ENCODE measurements at places on chromosomes 3 and 15.
A peak's percentile ranks its signal among the peaks of the same experiment; 100 is the strongest.

GRCh38 chr3:110343945-110344344 is 727.7 kb upstream of the NECTIN3 start:
- no peak for DNase-seq

GRCh38 chr15:92797168-92798052 is 102.7 kb upstream of the CHD2 start:
- DNase-seq: peak; percentile 87

DNA sequence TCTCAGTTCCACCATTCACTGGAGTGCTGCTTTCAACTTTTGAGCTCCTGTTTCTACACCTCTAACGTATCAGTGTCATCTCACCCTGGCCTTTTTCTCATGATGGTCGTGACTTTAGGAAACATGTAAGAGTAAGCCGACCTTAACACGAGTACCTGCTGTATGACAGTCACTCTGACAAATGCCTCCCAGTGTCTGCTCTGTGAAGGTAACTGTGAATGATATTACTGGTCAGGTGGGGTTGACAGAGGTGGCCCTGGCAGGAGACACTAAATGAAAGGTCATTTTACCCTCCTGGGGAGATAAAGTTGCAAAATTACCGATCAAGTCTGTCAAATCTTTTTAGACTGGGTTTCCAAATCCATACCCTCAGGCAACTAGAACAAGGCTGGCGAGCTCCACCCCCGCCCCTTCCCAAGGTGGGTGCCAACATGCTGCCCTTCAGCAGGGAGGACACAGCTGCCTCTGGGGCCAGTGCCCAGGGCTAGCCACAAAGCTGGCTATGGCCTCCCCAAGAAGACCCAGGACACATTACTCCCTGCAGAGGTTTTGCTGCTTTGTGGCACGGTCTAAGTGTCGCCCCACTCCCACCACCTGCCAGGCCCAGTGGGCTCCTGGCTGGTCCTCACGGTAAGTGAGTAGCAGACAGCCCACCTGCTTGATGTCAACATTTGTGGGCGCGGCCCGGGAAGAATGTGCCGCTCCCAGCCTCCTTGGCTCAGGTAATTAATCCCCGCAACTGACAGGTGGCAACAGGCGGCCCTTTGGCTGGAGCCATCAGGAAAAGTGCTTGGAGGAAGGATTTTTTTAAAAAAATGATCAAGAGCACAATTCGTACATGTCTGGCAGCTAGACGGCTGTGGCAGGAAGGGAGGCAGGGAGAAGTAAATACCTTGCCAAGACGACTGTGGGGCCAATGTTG is 211.8 kb downstream of the TP63 start:
- no peak for DNase-seq

GRCh38 chr3:55875113-55875512 is 388.0 kb upstream of the WNT5A start:
- no peak for DNase-seq

DNA sequence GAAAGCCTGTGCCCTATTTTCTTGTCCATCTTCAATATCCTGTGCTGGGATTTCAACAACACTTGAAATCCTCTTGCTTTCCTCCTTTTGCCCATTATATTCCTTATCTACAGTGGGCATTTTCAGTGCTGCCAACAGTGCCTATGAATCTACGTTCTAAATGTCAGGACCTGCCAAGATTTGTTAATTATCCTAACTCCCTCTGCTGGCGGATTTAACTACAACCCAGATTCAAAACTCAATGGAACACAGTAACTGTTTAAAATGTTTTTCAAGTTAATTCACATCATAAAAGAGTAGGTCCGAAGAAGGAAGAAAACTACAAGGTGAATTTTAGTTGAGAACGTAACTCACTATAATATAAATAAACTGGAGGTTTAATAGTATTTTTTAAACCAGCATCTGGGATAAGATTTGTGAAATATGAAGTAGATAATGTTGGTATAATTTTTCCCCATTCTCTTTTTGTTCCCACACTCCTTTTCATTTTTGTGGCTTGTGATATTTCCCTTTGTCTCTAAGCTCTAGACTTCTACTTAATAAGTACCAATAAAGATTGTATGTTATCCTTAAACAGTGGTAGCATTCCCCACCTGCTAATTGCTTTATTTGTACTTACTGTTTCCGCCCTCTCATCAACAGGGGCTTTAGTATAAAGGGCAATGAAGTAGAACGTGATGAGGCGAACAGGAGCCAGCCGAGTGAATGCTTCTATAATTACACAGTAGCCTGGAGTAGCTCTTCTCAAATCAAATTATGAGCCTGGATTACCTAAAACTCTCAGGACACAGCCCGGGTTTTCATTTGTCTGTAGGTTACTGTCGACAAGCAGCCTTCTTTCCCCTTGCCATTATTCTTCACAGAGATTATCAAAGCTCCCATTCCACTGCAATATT is 302.5 kb upstream of the ATP11B start:
- DNase-seq: no peak

- no peak for DNase-seq
Measured at GRCh38 chr15:80561500-80561899, 133.6 kb upstream of the ABHD17C start.

- DNase-seq: no peak
Measured at GRCh38 chr3:188526057-188526456, 372.1 kb downstream of the LPP start.

- DNase-seq: no peak
Measured at GRCh38 chr15:97899981-97900380, 60.5 kb upstream of the ARRDC4 start.

DNA sequence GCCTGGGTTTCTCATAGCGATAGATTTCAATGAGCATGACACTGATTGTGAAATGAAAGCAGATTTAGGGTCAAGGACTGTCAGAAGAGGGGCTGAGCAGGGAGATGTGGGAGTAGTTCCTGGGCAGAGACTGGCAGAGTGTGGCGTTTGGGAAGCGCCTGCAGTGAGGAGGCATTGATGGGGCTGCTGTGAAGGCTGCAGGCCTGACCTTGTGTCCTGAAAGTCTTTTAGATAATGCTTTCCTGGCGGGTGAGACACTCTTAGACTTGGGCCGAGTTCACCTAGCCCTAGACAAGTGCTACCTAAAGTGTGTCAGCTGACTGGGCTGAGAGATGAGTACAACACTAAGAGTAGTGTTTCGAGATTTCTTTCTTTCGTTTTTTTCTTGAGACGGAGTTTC is 20.7 kb downstream of the USP13 start:
- DNase-seq: no peak

GRCh38 chr3:15050405-15051092 is 14.6 kb downstream of the MRPS25 start:
- peak; percentile 52 for DNase-seq

GRCh38 chr3:186219211-186219638 is 110.3 kb upstream of the ETV5 start:
- DNase-seq: no peak

DNA sequence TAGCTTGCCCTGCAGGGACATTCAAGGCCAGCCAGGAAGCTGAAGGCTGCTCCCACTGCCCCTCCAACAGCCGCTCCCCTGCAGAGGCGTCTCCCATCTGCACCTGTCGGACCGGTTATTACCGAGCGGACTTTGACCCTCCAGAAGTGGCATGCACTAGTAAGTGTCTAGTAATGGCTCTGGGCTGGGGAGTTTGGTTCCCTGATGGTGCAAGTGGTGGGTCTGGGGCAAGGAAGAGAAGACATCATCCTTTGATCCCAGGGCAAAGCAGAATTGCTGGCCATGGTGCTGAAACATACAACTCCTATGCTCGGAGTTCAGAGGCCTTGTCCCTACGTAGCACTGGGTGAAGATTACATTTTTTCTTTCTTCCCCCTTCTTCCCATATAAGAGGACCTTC is 311.4 kb downstream of the EPHB1 start:
- no peak for DNase-seq

GRCh38 chr15:64521201-64521600 is 60.8 kb downstream of the ZNF609 start:
- DNase-seq: no peak

DNA sequence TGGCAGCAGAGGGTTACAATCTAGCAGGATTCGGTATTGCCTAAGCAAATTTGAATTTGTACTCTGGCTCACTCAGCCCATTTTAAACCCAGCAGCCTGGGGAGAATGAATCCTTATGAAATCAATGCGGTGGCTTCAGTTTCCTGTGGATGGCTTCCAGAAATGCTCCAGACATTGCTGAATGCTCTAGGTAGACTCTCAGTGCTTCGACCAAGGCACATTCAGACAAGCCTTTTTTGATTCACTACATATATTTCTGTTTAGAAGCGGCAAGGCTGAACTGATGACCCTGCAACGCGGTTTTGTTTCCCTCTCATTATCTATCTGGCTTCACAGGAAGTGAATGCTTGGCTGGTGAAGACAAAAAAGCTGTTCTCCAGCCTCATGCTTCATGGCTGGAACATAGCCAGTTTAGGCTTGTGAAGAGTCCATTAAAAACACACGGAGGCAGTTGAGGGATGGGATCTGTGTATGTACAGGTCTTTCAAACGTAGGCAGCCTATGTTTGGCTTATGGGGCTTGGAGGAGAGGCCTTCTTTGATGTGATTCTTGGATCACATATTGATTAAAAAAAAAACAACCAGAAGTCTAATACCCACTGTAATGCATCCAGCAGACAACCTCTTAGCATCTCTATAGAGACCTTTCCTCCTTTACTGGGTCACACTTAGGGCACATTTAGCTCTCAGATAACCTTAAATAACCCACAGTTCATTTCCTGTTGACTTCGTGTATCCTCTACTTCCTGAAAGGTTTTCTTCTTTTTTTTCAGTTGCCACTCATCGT is 400.2 kb upstream of the TBL1XR1 start:
- DNase-seq: peak; percentile 64

DNA sequence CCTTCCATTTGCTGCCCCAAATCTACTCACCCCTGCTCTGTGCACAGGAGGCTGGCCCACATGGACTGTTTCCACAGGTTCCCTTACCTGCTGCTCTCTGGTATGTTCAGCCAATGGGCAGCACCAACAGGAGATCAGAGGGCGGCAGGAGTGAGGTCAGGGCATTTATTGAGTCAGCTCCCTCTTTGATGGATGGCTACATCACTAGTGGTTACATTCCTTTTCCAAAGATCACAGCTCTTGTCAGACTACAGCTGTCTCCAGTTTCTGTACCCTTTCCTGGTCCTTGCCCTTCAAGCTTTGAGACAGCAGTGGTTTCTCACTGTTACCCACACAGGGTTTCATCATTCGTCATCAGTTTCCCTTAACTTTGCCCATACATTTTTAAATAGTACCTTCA is 325.1 kb downstream of the SUCLG2 start:
- DNase-seq: no peak

DNA sequence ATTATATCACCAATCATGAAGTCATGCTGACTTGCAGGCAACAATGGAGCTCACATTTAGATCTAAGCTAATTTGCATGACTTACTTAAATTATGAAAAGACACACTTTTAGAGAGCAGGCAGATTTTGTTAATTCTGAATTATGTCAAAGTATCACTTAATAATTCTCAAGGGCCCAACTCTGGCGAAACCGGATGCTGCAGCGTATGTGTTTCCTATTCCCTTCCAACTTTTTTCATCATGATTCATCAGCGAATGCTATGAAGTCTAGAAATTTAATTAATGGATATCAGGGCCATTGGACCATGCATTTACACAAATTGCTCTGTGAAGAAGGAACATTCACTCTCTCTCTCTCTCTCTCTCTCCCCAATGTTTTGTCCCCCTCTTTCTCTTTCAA is 63.5 kb upstream of the GOLGA8A start:
- DNase-seq: no peak

GRCh38 chr3:48273594-48274211 is 32.8 kb downstream of the ZNF589 start:
- peak; percentile 56 for DNase-seq

DNA sequence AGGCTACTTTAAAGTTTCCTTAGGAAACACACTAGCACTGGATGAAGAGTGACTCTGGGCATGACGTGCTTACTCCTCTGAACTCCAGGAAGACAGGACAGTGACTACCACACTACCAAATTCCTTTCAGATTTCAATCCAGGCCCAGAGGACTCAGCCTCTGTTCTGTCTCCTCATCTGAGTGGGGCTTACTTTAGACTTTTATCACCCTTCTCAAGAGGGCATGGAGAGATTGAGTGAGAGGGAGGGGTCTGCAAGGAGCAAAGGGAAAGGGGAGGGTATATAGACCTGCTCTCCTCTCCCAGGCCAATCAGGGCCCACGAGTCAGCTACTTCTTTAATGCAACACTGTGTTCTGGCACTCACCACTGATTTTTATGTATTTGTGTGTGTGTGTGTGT is 29.4 kb upstream of the RSL24D1 start:
- DNase-seq: no peak

- no peak for DNase-seq
Measured at GRCh38 chr3:55006244-55006676, 78.4 kb upstream of the LRTM1 start.

DNA sequence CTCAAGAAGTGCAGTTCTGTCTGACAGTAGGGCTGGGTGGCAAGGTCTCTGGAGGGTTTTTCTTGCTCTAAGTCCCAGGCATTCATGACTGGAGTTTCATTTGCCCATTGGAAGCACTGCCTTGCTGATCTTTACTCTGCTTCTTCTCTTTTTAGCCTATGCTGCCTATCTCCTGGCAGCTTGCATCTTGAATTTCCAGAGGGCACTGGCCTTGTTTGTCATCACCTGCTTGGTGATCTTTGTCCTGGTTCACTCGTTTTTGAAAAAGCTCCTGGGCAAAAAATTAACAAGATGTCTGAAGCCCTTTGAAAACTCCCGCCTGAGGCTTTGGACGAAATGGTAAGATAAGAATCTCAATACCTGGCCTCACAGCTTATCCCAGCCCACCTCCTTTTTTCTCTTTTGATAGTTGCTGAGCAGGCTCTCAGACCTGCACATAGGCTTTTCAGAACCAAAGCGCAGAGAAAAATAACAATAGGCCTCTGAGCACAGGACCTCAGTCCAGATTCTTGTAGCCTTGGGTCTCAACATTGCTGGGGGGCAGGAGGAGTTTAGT is 10.9 kb downstream of the SLC28A2 start:
- no peak for DNase-seq

DNA sequence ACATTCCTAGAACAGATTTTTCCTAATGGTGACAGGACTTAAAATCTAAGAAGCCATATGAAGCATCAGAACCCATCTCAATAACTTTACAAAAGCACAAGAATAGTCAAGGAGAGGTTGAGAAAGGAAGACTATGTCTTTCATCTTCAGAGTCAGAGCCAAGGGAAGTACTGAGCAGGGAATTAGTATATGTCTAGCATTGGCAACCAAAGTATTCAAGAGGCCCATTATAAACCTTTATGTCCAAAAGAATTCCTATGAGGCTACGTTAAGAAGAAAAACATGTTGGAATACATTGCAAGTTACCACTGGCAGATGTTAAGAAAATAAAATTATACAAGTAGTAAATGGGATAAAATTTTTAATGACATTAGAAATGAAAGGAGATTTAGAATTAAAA is 150.5 kb downstream of the MAGI1 start:
- DNase-seq: no peak

GRCh38 chr15:59339252-59339672 is 33.4 kb downstream of the MYO1E start:
- no peak for DNase-seq

DNA sequence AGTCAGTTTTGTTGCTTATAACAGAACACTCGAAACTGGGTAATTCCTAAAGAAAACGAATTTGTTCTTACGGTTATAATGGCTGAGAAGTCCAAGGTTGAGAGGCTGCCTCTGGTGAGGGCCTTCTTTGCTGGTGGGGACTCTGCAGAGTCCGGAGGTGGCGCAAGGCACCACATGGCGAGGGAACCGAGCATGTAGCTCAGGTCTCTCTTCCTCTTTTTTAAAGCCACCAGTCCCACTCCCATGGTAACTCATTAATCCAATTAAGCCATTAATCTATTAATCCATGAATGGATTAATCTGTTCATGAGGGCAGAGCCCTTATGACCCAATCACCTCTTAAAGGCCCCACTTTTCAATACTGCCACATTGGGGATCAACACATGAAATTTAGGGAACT is 50.0 kb downstream of the ROPN1B start:
- no peak for DNase-seq
